Fibroblast of skin of back (primary cell): ENCODE measurements at places on chromosomes 11 and 22.

DNA sequence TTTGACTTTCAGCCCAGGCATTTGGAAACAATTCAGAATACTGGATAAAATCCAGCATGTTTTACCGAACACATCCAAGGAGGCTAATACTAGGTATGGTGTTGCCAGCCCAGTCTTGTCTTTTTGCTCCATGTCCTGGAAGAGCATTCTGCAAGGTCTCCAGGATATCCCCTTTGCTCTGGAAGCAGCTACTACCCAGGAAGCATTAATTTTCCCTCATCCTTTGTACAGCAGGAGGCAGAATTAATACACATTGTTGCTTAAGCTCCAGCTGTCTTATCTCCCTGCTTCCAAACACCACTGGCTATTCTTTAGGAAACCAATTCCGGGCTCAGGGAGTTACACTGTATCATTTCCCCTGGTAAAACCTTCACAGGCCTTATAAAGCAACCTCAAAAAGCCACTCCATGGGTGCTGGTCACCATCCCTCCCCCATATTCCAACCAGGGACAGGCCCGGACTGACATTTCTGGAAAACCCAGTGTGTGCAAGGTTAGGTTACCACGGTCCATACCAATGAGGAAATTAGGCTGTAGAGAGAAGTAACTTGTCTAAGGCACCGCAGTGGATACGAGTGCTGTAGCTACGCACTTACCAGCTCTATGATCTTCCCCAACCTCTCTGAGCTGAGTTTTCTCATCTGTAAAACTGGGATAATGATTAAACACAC is 1.5 kb upstream of the UBASH3B start:
- no peak for DNase-seq

GRCh38 chr11:26580929-26581328 is 8.9 kb upstream of the MUC15 start:
- peak; percentile 31 for DNase-seq

GRCh38 chr11:23767576-23767975 is 729.3 kb upstream of the LUZP2 start:
- peak; percentile 64 for DNase-seq

- DNase-seq, result no peak
Measured at GRCh38 chr11:115630214-115630613, 126.0 kb upstream of the CADM1 start.

- DNase-seq, result no peak
Measured at GRCh38 chr11:33476945-33477606, 219.9 kb downstream of the HIPK3 start.

GRCh38 chr11:64844330-64845128 is at the start of gene CDC42BPG:
Gene CDC42BPG, minus strand, starts transcription at chr11:64844653. Its CDS starts 84 bp downstream, at chr11:64844569.
- peak; percentile 63 for DNase-seq

- DNase-seq, result no peak
Measured at GRCh38 chr11:115963156-115963555, 458.9 kb upstream of the CADM1 start.

- no peak for DNase-seq
Measured at GRCh38 chr11:131686836-131687235, 316.4 kb downstream of the NTM start.

DNA sequence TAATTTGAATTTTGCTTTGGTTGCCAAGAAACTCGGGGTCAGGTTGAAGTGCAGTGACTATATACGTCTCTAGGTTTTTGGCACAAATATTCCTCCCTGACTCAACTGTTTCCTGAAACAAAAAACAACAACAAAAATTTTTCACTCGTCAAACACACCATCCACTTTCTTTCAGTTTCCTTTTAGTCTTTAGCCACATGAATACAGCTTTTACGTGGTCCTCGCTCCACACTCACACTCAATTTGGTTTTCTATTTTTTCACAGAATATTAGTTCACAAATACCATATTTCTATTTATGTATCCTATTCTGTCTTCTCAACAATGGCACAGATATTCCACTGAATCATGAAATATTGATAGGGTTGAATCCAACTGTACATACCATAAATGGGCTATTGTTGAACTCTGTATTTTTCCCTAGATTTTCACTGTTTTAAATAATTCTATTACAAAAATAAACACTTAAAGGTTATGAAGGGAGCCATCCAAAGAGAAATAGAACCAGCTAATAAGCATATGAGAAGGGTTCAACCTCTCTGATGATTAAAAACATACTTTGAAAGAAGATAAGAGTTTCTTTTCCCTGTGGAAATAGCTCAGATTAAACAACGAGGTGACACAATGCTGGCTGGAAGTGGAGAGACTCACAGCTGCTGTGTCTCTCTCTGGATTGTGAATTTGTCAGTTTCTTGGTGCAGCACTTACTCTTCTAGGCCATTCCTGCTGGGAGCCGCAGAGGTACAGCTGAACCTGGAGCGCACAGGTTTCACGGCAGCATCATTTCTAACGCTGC is 5.1 kb upstream of the FBLN1 start:
- DNase-seq, result no peak

DNA sequence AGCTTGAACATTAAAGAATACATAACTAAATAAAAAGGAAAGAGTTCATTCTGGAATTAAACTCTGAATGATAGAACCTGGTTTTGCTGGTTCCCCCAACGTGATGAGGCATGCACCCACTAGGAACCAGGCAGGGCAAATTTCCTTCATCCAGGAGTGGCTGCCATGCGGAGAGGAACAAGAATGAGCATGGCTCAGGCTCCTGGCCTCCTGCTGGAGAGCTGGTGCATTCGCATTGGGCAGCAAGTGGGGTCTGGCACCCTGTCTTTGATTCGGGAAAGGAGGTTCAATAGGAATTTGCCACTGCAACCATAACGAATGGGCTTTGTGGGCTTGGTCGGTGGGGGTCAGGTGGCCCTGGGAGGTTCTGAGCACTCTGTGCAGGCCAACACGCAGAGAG is 169.8 kb upstream of the TENM4 start:
- no peak for DNase-seq

DNA sequence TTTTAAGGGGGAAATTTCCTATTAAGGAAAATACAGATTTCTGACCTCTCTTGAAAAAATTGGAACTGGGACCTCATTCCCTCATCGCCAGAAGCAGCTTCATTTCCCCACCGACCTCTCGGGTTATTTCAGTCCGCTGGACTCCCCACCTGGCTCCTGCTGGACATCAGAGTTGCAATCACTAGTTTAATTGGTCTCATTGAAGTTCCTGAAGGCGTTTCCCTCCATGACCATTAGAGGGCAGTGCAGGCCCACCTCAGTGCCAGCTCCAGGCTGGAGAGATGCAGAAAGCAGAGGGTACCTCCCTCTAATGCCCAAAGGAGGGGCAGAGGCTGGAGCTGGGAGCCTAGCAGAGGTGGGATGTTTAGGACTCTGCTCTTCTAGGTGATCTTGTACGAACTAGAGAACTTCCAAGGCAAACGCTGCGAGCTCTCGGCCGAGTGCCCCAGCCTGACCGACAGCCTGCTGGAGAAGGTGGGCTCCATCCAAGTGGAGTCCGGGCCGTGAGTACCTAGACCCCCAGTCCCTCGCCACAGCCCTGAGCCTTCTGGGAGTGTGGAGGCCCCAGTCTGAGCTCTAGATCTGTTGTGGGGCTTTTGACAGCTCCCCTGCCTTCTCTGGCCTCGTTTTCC is 2.7 kb downstream of the CRYBB3 start:
- DNase-seq, result peak; percentile 53

- no peak for DNase-seq
Measured at GRCh38 chr11:125075900-125076317, 12.8 kb downstream of the SLC37A2 start.

DNA sequence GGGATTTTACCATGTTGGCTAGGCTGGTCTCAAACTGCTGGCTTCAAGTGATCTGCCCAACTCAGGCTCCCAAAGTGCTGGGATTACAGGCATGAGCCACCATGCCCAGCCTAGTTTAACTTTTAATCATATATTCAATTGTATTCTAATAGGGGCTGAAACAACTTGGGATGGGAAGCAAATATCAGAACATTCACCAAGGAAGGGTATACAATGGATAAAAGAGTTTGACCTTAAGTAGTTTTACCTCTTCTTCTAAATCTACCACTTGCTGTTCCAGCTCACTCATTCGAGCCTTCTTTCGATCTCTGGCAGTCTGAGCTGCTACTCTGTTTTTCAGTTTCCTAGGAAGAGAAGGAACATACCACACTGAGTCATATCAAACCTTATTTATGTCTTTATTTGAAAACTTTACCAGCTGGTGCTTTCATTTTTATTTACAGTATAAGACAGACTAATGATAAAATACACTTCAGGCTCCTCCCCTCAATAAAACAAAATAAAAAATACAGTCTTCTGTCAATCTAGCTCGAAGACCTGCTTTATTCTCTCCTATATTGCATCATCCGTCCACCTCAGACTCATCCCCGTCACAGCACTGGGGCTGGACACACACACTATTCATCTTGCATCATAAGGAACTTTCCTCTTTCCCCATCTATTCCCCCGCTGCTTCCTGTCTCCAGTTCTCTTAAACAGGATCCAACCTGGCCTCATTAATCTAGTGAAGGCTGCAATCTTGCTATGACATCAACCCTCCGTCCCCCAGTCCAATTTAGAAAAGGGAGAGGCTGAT is 1.4 kb downstream of the XBP1 start:
- peak; percentile 93 for DNase-seq

DNA sequence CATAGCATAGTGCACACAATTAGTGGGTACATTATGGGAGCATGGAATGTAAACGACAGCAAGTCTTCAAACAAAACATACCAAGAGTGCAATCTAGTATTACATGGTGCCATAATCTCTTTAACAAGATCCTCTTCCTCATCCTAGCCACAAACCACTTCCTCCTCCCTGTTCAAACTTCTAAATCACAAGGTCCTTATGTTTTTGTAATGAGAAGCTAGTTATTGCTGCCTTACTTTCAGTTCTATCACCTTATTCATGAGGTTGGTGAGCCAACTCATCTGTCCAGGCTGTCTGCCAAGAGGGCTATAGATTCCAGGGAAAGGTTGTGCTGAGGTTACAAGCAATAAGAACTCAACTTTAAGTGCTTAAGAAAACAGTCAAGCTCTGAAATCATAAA is 195.4 kb upstream of the ARHGAP20 start:
- peak; percentile 88 for DNase-seq

- peak; percentile 12 for DNase-seq
Measured at GRCh38 chr11:134742956-134743819, 331.1 kb upstream of the B3GAT1 start.

- DNase-seq, result no peak
Measured at GRCh38 chr22:25661073-25661472, 80.9 kb upstream of the MYO18B start.

DNA sequence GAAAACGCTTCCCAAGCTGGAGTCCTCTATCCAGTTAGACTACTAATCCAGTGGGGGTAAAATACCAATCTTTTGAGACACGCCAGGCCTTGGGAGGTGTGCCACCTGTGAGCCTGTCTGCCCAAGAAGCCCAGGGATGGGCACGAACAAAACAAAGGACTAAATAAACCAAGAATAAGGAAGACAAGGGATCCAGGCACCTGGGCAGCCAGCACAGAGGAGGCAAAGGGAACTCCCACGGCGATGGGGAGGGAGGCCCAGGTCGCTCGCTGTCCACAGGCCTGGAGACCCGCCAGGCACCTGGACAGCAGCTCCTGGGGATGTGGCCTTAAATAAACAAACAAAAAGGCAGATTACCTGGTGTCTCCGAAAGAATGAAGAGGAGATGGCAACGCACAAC is 31.4 kb downstream of the LRFN4 start:
- DNase-seq, result no peak

- peak; percentile 49 for DNase-seq
Measured at GRCh38 chr11:31240340-31240904, 129.1 kb downstream of the DCDC1 start.

- DNase-seq, result no peak
Measured at GRCh38 chr11:9875862-9876261, 212.0 kb downstream of the SWAP70 start.

DNA sequence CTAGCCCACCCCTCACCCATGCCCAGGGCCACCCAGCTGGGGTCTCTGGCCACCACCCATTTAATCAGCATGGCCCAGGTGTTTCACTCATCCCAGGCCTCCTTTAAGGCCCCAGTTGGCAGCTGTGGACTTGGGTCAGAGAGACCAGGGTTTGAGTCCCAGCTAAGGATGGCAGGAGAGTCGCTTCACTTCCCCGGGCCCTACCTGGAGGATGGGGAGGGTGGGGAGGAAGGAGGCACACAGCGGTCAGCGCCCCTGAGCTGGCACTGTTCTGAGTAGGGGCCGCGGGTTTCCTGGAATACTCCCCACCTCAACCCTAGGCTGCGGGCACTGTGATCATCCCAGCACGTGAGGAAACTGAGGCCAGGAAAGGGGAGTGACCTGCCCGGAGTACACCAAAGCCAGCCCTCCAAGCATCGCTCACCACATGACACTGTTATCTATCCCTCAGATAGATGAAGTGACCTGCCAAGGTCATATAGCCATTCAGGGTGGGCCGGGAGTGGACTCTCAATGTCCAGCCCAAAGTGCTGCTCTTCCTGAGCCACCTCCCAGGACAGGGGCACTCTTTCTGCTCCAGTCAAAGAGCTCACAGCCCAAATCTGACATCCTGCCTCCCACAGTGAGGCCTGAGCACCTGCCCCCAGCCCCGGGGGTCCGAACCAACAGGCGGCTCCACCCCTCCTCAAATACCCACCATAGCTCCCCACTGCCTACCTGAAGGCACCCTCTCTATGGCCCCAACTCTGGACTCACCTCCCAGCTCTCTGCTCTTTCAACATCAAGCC is 3.4 kb upstream of the ATP5MGL start:
- no peak for DNase-seq

- DNase-seq, result peak; percentile 84
Measured at GRCh38 chr11:113184498-113184897, 129.9 kb upstream of the TTC12 start.

GRCh38 chr11:117573326-117573725 is 223.7 kb downstream of the DSCAML1 start:
- no peak for DNase-seq

GRCh38 chr22:25940479-25940878 is 198.5 kb downstream of the MYO18B start:
- no peak for DNase-seq

- DNase-seq, result peak; percentile 88
Measured at GRCh38 chr22:45105281-45105702, 58.4 kb upstream of the NUP50 start.

GRCh38 chr11:73916435-73916834 is 34.4 kb upstream of the DNAJB13 start:
- no peak for DNase-seq

DNA sequence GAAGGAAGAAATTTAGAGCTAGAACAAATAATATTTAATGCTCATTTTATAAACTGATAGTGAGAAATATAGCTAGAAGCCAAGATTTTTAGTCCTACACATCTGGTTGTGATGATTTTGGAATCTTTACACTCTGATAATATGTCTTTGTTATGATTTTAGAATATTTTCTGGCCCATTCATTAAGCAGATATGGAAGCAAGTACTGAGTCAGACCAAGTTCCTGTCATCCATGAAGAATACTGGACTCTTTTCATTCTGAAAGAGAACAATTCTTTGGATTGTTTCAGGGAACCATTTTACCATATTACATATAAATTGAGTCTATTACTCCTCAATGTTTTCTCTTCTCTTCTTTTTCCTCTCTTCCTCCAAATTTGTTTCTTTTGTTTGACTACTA is 227.4 kb downstream of the TMEM135 start:
- peak; percentile 77 for DNase-seq
